ENCODE measurements at places on chromosomes 6 and 20.

DNA sequence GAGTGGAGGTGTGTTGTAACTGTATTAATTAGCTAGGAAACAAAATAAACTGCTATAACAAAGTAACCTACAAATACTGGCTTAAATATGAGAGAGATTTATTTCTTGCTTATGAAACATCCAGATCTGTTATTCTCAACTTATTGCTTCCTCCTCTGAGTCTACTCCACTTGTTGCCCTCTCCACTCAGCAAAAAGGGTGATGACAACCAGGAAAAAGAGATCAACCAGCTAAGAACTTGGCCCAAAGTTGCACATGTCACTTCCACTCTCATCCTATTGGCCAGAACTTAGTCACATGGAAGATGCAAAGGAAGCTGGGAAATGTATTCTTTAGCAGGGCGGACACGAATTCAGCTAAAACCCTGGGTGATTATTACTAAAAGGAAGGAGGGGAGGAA lies 5.2 kb upstream of the TP53RK start:
- DNase-seq = no peak

DNA sequence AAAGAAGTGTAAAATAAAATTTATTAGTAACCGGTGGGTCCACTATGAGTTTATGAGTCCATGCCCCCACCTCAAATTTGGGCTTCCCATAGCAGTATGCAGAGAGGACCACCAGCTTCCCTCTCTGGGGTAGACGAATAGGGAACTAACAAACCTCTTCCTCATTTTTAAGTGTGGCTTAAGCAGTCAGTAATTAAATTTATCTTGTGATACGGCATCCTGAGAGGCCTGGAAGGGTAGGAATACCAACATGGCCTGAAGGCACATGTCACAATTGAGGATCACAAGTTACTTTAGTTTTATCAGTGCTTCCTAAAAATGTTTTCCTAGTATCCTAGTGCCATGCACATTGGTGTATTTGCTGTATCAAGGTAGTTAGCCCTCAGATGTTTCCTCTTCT lies 239.9 kb downstream of the HIVEP2 start:
- DNase-seq = no peak

DNA sequence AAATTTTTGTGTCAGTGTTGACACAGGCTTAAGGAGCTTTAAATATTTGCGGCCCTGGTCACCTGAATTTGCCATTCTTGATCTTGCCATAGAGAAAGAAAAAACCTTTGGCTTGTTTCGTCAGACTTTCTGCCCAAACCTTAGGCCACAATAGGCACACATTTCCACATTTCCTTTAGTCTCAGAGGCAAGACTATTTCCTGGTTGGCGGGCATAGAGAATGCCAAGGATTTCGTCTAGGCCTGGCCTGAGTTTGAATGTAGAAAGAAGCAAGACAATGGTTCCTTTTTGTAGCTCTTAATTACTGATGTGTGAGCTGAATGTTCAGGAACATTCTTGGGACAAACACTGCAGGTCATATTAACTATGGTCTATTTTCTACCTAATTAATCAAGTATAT lies 108.1 kb downstream of the TRMT11 start:
- no peak for DNase-seq

GRCh38 chr6:47041741-47042140 lies 391 bp downstream of the ADGRF1 start:
- no peak for DNase-seq

- DNase-seq = no peak
Observed at GRCh38 chr6:38391206-38391605, 248.5 kb downstream of the BTBD9 start.

DNA sequence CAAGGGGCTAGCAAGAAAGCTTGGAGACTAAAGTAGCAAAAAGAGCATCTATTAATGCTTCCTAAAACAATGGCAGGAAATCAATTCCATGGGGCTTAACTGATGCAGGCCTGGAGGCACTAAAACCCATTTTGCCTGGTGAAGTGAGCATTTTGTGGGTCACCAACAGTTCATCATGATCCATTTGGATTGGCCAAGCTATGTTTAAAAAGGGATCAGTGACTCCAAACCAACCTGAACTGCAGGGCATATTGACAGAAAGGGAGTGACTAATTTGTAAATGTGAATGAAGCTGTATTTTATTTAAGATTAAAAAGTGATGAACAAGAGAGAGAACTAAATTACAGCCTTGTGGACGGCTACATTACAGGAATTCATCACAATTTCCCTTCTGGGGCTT lies 132.0 kb downstream of the PCSK2 start:
- no peak for DNase-seq

GRCh38 chr6:14876778-14877613 lies 368.9 kb upstream of the JARID2 start:
- no peak for DNase-seq
